NCI-H1694 treated with DMSO at 0.1 percent for 48 hours (cell line): ENCODE measurements at places on chromosomes 7 and 10.

DNA sequence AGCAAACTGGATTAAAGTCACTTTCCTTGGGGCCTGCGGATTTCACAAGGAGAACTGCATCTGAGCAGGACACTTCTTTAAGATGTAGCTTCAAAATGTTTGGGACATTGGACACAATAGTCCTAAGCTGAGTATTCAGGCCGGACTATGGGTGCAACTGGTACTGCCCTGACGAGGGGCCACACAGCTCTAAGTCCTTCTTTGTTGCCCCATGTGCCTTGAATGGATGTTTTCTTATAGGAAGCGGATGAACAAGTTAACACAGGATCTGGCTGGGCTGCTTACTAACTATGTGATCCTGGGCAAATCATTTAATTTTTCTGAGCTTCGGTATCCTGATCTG lies 147.8 kb upstream of the KLF14 start:
- no peak for DNase-seq

GRCh38 chr10:126872768-126873167 lies 32.5 kb upstream of the DOCK1 start:
- no peak for DNase-seq

DNA sequence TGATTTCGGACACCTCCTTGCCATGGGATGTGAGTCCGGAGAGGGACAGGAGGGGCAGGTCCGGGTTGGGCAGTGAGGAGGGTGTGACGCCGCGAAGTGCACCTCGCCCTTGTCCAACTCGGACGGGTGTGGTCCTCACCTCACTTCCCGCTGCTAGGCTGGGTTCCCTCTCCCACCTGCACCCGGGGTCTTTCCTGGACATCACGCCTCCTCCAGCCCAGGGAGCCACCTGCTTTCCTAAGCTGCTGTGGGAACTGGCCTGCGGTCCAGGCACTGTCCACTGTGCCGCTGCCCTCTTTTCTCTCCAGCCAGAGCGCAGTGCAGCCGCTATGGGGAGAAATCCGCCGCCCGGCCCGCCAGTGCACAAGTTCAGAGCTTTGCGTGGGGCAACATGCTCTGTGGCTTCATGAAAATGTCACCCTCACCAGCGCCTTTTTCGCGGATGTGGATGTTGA lies 45.0 kb upstream of the ZNF716 start:
- no peak for DNase-seq

- no peak for DNase-seq
Measured at GRCh38 chr10:90481326-90481923, 376.4 kb downstream of the HTR7 start.

- no peak for DNase-seq
Measured at GRCh38 chr10:64508029-64508661, 986.9 kb downstream of the REEP3 start.

DNA sequence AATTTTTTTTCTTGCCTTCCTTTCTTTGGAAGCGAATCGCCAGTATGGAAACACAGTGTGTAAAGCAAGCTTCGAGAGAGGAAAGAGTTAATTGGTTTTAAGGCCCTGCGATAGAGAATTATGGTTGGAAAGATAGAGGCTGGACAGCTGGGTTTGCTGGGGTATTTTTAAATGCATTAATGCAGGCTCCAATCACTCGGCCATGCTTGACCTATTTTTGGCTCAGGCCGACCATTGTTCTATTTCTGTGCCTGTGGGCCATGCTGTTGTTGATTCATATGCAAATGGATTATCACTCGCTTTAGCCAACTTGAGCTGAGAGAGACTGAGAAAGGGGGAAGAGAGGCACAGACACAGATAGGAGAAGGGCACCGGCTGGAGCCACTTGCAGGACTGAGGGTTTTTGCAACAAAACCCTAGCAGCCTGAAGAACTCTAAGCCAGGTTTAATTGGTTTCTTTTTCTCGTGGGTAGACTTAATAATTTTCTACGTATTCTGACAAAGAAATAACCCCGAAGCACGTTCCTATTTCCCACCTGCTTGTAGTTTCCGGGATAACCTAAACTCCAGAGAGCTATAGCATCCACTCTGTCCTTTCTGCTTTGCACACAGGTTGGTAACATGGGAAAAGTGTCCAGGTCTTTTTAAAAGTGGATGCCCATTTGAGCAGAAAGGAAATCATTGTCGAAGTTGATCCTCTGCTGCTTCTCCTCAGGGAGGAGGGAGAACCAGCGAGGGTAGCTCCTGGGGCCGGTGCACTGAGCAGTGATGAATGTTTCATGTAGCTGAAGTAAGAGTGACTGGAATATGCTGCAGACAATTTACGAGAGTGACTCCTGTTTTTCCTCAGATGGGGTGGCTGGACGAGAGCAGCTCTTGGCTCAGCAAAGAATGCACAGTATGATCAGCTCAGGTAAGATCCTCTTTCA lies at the start of gene HDAC9:
TSS of gene HDAC9 (plus strand) at position 338 of the 929 bp plus-strand sequence. CDS start at position 892, 554 bp downstream.
- no peak for DNase-seq

- DNase-seq = no peak
Measured at GRCh38 chr7:137985253-137985896, 16.5 kb downstream of the CREB3L2 start.

DNA sequence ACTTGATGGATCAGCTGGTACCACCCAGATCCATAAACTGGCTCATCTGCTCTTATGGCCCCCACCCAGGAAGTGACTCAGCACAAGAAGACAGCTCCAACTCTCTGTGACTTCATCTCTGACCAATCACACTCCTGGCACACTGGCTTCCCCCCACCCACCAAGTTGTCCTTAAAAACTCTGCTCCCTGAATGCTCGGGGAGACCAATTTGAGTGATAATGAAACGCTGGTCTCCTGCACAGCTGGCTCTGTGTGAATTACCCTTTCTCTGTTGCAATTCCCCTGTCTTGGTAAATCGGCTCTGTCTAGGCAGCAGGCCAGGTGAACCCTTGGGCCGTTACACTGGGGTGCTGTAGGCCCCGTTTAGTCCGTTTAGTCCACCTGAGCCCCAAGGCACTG lies 23.4 kb upstream of the BNIP3 start:
- DNase-seq = no peak
